NCI-H446 treated with DMSO at 0.1 percent for 48 hours (cell line): ENCODE measurements at places on chromosomes 11 and 22.

GRCh38 chr11:129702410-129703398 lies 112.9 kb upstream of the TMEM45B start:
- no peak for DNase-seq

DNA sequence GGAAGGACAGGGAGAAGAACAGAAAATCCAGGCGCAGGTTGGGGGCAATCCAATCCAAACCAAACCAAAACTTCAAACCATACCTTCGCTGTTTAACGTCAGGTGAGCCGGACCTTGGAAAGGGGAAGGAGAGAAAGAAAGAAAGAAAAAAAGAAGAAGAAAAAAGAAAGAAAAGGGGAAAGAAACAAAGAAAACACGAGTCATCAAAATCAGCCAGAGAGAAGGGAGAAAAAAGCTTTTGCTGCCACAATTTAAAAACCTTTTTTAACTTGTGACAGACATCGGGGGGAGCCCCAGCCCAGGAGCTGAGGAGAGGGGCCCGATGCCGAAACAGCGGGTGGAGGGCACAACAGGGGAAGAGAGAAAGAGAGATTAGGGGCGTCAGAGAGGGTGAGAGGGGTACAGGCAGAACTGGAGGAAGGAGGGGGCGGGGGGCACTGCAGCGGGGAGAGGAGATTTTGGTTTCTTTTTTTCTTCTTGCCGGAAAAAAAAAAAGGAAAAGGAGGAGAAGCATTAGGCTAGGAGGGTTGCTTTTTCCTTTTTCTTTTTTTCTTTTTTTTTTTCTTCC lies 30.1 kb downstream of the NRXN2 start:
- no peak for DNase-seq

DNA sequence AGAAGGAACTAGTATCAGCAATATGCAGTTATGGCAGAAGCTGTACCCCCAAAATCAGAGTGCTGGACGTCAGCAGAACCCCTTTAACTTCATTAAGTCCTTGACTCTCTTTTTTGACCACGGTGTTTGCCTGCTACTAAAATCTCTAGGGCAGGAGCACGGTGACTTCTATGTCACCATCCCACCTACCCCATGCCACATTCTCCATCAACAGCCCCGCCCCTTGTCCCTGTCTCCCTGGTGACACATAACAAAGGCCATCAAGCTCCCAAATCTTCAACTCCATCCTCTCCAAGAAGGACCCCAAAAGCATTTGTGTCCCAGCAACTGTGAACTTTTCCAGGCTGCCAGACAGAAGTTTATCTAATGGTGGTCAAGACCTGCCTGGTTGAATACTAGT lies 894 bp downstream of the ADA2 start:
- no peak for DNase-seq

- DNase-seq: no peak
These were observed 10.6 kb downstream of the HSD17B12 start for GRCh38 chr11:43690929-43691725.

- no peak for DNase-seq
These were observed 9.7 kb downstream of the MMP3 start for GRCh38 chr11:102833731-102834130.

DNA sequence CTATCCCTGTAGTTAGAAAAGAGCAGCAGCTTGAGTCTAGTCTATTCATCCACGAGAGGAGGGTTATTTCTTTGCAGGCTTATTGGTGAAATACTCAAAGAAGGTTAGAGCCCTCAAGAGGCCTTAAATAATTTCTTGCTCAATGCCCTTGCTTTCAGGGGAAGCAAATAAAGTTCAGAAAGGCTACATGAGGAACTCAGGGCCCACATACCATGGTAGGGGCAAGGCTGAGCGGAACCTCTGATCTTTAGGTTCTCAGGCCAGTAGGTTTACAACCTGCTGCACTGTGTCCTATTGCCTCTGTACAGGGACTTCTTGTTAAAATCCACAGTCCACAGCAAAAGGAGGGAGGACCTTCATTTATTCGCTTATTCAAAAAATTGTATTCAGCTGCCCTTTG lies 101.7 kb downstream of the ADAMTS15 start:
- no peak for DNase-seq

GRCh38 chr11:64714666-64715065 lies 8.3 kb downstream of the NRXN2 start:
- no peak for DNase-seq

DNA sequence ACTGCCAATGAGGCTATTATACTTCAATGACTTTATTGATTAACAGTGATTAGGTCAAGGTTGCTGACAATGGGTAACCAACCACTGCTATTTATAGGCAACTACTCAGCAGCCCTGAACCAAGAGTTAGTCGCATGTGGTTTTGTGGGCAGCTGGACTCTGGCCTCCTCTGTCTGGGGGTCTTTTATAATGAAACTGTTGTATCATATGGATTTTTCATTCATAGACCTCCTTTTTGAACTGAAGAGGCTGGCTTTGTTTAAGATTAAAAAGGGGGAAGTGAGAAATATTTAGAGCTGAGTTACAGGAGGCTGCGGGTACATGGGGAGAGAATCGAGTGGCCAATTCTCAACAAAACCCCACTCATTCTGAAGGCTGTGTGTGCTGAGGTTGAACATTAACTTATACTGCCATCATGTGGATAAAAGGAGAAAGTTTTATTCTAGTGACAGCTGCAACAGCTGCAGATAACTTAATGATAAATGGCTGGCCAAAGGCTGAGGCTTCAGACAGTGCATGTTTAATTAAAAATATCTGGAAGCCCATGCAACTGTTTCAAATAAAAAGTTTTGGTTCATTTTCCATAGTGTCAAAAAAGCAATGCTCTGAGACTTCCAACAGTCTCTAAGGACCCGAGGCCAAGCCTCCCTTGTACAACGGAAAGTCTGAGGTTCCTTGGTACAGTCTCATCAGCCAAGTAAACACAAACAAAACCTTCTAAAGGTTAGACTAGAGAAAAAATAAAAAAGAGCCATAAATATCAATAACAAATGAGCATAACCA lies 682.6 kb downstream of the KCNA4 start:
- no peak for DNase-seq

DNA sequence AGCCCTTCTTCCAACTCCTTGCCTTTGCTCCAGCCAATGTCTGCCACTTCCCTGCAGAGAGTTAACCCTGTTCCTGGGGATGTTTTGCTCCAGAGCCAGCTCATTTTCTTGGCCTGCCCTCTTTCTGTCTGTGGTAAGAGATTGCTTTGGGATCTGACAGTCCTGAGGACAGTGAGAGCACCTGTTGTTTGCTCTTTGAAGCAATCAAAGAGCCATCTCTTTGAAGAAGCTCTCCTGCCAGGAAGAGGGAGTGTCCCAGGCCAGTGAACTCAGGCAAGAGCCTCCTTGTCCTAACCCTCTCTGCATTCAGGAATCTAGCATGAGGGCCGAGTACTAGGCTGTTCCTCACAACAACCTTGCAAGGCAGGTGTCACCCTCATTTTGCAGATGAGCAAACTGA lies 42.2 kb downstream of the TRAF6 start:
- no peak for DNase-seq
